ENCODE measurements at places on chromosomes 2 and 18.

- no peaks in the 10 kb centered on the region for H3K27me3 ChIP-seq
- no peaks in the 10 kb centered on the region for H3K4me1 ChIP-seq
- no peak overlapping the region for H3K27ac ChIP-seq
- no peak for DNase-seq
- H3K36me3 ChIP-seq, result no peaks in the 10 kb centered on the region
- H3K4me3 ChIP-seq, result no peak overlapping the region
Observed at GRCh38 chr2:65901756-65902155, 469.4 kb upstream of the SPRED2 start.

DNA sequence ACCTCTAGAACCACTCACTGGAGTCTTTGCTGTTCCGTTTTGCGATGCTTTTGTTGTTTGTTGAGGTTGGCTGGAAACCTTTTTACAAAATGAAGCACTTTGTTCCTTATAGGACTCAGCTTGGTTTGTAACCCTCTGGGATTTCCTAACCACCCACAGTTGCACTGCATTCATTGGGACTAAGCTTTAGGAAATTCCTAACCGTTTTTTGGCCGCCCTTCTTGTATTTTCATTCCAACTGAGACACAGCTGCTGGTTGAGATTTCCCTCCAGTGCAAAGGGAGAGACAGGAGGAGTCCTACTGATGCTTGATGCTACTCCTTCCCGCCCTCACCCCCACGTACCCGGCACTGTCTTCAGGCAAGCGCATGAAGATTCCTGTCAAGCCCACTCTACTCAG lies 6.1 kb upstream of the DIPK1C start:
- no peaks in the 10 kb centered on the region for H3K36me3 ChIP-seq
- no peak overlapping the region for H3K27ac ChIP-seq
- H3K27me3 ChIP-seq, result peaks cover 46% of the 10 kb centered on the region

DNA sequence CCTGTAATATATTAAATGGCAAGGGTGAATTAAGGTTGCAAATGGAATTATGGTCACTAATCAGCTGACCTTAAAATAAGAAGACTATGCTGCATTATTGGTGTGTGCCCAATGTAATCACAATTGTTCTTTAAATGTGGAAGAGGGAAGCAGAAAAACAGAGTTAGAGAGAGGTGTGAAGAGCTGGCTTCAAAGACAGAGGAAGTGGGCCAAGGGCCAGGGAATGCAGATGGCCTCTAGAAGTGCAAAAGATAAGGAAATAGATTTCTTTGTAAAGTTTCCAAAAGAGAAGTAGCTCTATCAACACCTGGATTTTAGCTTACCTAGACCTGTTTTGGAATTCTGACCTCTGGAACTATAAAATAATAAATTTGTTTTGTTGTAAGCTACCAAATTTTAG lies 276.0 kb downstream of the LRRTM1 start:
- no peak overlapping the region for H3K27ac ChIP-seq
- no peak for DNase-seq
- H3K36me3 ChIP-seq, result no peaks in the 10 kb centered on the region
- no peaks in the 10 kb centered on the region for H3K27me3 ChIP-seq
- H3K4me3 ChIP-seq, result no peak overlapping the region
- H3K4me1 ChIP-seq, result no peaks in the 10 kb centered on the region

DNA sequence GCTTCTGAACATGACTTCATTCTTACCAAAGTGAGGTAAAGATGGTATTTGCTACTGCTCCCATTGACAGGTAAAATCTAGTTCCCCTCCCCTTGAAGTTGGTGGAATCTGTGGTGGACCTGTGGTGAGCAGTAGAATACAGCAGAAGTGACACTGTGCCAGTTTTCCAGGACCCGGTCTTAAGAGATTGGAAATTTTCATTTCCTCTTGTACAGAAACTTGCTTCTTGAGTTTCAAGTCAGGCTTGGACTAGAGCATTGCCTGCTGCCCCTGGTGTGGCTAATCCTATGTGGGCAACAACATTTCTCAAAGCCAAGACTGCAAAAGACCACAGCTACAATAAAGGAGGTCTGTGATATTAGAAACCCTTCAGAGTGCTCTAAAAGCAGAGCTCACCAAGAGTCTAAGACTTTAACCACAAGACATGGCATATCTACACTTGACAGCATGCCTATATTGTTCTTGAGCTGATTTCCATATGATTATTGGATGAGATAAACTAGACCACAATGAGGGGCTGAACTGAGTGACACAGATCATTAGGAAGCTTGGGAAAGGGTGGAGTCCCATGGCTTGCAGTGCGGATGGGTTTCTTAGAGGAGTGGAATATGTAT lies 458.1 kb downstream of the BCL11A start:
- H3K36me3 ChIP-seq, result no peaks in the 10 kb centered on the region
- peaks cover 27% of the 10 kb centered on the region for H3K4me1 ChIP-seq
- no peak for DNase-seq
- peaks cover 3% of the 10 kb centered on the region for H3K27me3 ChIP-seq
- H3K4me3 ChIP-seq, result no peak overlapping the region

DNA sequence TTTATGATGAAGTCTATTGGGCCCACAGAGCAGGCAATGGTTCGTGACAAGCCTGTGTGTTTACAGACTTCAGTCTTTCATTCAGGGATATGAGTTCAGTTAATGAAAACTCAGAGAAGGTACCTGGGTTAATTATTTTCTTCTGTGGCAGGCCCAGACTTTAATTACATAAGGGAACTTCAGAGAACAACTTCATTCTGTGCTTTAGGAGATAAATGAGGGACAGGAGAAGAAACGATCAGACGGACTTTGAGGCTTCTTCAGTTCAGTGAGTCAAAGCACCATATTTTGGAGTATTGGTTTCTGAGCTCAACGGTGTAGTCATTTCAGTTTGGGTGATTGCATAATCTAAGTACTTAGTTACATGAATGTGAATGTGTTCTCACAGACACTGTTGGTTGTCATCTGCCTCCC lies 203.0 kb upstream of the KCNJ3 start:
- H3K27ac ChIP-seq, result no peak overlapping the region
- no peaks in the 10 kb centered on the region for H3K36me3 ChIP-seq
- H3K27me3 ChIP-seq, result no peaks in the 10 kb centered on the region

DNA sequence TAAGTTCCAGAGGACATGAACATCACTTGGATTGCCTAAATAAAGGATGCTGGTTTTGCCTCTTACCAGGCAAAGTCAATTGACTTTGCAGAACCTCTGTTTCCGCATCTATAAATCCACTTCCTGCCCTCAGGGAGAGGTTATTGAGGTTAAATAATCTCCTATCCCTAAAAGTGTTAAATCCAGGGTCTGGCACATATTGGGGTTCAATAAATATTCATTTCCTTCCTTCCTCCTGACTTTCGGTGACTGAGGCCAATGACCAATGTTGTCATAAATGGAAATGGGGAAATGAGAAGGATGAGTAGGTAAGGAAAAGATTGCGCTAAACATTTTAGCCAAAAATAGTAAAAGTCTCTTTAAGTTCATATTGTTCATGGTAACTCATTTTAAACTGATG lies 16.0 kb downstream of the BCL2 start:
- peaks cover 33% of the 10 kb centered on the region for H3K4me1 ChIP-seq
- no peak for DNase-seq
- no peak overlapping the region for H3K27ac ChIP-seq
- H3K27me3 ChIP-seq, result no peaks in the 10 kb centered on the region
- peaks cover 18% of the 10 kb centered on the region for H3K36me3 ChIP-seq

- no peak for DNase-seq
- no peak overlapping the region for H3K4me3 ChIP-seq
- peaks cover 3% of the 10 kb centered on the region for H3K4me1 ChIP-seq
- H3K36me3 ChIP-seq, result no peaks in the 10 kb centered on the region
- H3K27me3 ChIP-seq, result no peaks in the 10 kb centered on the region
Observed at GRCh38 chr2:80231421-80231820, 73.1 kb downstream of the LRRTM1 start.

DNA sequence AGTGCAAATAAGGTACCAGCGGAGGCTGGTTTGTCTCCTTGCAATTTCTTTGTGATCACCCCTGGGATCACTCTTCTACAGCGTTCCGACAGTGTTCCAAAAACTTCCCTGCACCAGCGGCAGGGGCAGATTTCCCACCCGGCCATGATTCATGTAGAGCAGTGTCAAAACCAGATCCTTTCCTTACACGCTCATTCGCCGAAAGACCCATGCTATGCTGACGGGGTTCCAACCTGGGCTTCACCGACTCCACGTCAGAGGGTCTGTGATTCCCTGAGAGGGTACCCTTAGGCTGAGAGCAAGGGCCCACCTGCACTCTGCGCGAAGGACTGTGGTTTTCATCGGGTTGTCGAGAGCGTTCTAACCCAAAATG lies 423 bp upstream of the TTC27 start:
- H3K4me1 ChIP-seq, result peaks cover 7% of the 10 kb centered on the region
- peaks cover 3% of the 10 kb centered on the region for H3K36me3 ChIP-seq
- peak overlapping the region; percentile 81 for H3K27ac ChIP-seq
- H3K27me3 ChIP-seq, result peaks cover 4% of the 10 kb centered on the region

DNA sequence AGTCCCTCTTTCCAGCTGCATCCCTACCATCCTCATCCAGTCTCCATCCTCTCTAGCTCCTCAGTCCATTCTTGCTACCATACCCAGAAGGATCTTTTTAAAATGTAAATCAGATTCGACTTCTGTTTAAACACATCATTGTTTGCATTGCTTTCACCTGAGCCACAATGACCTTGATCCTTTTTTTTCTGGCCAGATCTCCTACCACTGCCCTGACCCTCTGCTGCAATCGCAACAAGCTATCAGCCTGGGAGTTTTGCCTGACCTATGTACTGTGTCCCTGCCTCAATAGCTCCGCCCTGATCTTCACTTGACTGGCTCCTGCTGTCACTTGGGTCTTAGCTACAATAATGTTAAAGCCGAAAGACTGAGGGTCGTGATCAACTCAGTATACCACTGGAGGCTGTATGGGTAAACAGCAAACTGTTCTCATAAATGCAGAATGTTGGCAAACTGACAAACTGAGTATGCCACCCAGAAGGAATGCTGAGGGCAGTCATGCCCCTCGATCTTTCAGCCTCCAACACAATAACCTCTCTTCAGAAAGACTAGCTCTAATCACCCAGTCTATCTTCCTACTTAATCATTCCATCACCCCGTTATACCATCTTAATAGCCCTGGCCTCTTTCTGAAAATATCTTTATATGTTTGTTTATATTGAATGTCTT lies 2.6 kb upstream of the RBM43 start:
- H3K27me3 ChIP-seq, result no peaks in the 10 kb centered on the region
- no peak for DNase-seq
- peak overlapping the region; percentile 33 for H3K4me3 ChIP-seq
- no peaks in the 10 kb centered on the region for H3K36me3 ChIP-seq

GRCh38 chr2:40690036-40690435 lies 238.1 kb upstream of the SLC8A1 start:
- H3K36me3 ChIP-seq, result no peaks in the 10 kb centered on the region
- H3K4me3 ChIP-seq, result no peak overlapping the region
- H3K4me1 ChIP-seq, result no peaks in the 10 kb centered on the region
- no peaks in the 10 kb centered on the region for H3K27me3 ChIP-seq

- no peak overlapping the region for H3K27ac ChIP-seq
- no peaks in the 10 kb centered on the region for H3K27me3 ChIP-seq
- DNase-seq, result no peak
Observed at GRCh38 chr2:119823734-119824334, 64.1 kb downstream of the PTPN4 start.

DNA sequence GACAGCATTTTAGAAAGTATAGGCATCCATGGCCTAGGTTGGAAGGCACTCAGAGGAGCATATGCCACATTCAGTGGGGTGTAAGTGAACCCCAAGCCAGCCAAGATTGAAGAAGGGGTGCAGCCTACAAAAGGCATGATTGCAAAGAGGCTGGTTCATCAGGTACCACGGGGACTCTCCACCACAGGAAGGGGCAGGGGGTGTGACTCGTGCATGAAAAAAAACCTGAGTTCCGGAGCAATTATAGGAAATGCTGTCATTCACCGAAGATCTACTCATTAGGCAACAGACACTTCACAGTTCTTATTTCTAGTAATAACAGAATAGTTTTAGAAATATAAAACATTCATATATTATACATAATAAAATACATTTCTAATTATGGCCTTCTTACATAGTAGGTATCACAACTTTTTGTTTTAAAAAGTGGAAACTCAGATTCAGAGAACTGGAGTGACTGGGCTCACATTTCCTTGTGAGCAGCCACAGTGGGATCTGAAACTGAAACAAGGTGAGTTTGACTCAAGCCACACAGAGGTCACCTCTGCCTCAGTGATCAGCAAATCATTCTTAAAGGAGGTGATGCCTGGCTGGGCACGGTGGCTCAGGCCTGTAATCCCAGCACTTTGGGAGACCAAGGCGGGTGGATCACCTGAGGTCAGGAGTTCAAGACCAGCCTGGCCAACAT lies 188.4 kb upstream of the GYPC start:
- peaks cover 19% of the 10 kb centered on the region for H3K27me3 ChIP-seq
- no peaks in the 10 kb centered on the region for H3K36me3 ChIP-seq
- no peaks in the 10 kb centered on the region for H3K4me1 ChIP-seq
- no peak for DNase-seq
- no peak overlapping the region for H3K4me3 ChIP-seq

DNA sequence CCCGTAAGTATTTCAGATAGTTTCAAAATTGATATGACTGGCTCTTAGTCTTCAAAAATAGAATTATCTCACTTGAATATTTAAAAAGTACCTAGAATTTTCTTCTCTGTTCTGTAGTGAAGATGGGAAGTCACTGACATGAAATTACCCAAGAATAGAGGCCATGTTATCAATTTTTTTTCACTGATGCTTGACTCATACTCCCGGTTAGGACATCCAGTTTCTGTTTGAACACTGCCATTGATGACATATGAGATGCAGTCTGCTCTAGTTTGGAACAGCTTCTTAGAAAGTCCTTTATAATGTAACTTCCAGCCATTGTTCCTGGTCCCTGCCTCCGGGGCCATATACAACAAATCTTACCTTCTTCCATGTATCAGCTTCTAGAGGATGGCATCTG lies 26.0 kb downstream of the MAP3K20 start:
- H3K27me3 ChIP-seq, result no peaks in the 10 kb centered on the region
- no peak overlapping the region for H3K4me3 ChIP-seq
- H3K27ac ChIP-seq, result no peak overlapping the region
- DNase-seq, result no peak
- no peaks in the 10 kb centered on the region for H3K36me3 ChIP-seq

DNA sequence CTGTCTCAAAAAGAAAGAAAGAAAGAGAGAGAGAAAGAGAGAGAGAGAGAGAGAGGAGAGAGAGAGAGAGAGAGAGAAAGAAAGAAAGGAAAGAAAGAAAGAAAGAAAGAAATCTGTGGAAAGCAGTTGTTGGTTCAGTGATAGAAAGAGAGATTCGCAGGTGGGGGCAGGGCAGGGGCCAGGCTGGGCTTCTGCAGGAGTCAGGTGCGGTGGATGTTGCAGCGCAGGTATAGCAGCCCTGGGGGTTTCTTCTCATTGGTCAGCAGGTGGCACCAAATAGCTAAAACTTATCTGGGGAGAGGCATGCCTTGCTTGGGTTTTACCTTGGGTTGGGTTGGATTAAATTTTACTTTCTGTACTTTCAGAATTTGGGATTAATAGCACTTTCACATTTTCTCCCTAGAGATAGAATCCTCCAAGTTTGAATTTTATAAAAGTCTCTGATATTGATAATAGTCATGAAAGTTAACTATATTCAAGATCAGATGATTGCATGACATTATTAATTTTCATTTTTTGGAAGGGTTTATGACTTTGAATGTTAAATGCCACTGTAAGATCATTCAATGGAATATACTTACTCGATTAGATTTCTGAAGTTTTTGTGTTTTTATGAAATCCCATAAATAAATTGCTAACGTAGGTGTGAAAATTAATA lies 66.6 kb downstream of the SPTBN1 start:
- H3K36me3 ChIP-seq, result peaks cover 7% of the 10 kb centered on the region
- no peak overlapping the region for H3K4me3 ChIP-seq
- H3K4me1 ChIP-seq, result peaks cover 28% of the 10 kb centered on the region
- H3K27ac ChIP-seq, result no peak overlapping the region
- DNase-seq, result no peak
